Suppressor macrophage (primary cell): ENCODE measurements at places on chromosomes 3 and 15.
A peak's percentile ranks its signal among the peaks of the same experiment; 100 is the strongest.

GRCh38 chr3:50370594-50370993, 11.3 kb upstream of the TMEM115 start:
- DNase-seq = no peak

DNA sequence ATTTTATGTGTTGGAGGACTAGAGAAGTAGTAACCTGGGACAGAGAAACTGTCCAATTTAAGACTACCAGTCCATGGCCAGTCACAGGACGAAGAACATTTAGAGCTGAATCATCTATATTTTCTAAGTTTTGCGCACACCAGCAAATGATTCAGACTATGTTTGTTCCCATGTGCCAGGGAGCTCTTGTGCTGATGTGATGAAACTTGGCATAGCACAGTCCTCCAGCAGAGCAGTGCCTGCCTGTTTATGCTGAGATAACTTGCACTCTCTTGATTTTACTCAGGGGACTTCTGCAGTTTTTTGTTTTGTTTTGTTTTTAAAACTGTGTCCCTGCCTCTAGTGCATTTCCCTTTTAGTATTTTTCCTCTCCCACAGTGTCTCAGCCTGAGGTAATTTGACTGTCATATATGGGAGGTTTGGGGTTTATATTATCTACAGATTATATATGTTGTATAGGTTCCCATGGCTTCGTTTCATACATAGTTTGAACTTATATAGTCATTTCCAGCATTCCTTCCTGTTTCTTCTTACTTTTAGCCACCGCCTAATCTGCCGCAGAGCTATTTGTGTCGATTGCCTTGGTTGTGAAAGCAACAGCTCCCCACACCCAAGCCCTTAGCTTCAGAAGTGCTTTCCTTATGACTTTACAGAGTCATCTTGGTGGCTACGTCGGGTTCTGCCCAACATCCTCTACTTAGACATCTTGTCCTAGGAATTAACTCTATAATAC, 45.5 kb downstream of the PPM1L start:
- peak; percentile 90 for DNase-seq

- DNase-seq = no peak
Measured at GRCh38 chr15:54803987-54804386, 392.8 kb downstream of the RSL24D1 start.

DNA sequence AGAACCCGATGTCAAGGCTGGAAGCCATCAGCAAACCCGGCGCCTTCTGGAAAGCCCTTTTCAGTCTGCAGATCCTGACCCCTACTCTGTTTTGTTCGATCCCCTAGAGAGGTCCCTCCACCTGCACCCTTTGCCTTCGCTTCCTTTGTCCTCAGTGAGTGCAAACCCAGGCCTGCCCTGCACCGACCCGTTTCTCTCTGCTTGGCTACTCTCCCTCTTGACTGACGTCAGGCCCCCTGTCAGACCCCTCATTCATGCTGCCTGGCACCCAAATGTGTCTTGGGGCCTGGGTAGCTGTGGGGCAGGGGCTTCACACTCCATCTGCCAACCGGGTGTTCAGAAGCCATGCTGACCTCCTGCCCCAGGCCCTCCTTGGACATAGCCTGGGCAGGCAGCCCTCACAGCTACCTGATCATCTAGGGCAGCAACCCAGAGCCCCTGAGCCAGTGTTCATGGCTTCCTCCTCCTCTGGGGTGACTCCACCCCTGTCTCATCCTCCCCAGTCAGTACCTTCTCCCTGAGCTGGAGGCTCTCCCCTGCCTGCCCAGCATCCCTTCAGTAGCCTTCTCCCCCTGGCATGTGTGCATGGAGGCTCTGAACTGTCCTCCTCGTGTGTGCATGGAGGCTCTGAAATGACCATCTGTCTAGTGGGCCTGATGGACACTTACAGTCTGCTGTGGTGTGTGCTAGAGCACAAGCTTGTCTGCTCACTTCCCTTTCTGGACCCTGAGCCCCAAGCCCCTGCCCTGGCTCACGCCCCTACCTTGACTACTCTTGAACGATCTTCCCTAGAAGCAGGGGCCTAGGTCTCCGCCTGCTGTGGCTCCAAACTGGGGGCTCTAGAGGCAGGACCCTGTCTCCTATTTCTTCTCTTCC, 69.4 kb downstream of the EXOG start:
- DNase-seq = no peak

- no peak for DNase-seq
Measured at GRCh38 chr3:112115806-112116383, 17.2 kb downstream of the GCSAM start.

GRCh38 chr15:96011136-96011535, 319.4 kb upstream of the NR2F2 start:
- DNase-seq = no peak

DNA sequence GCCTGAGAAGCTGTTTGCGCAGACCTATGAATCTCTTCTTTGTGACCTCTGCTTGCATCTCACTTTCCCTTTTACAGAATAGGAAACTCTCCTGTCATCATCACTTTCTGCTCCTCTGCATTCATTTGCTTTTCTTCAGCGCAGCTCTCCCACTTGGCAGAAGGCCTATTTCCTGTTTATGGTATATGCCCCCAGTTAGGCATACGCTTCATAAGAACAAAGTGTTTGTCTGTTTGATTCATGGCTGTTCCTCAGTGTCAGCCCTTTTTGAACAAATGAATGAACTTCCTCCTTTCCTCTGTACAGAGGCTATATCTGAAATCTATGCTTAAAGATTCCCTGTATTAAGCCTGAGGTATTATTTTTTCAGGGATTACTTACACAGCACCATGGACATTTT, 1216.9 kb upstream of the GBE1 start:
- DNase-seq = no peak

GRCh38 chr3:161148832-161149475, 43.8 kb upstream of the B3GALNT1 start:
- DNase-seq = no peak

DNA sequence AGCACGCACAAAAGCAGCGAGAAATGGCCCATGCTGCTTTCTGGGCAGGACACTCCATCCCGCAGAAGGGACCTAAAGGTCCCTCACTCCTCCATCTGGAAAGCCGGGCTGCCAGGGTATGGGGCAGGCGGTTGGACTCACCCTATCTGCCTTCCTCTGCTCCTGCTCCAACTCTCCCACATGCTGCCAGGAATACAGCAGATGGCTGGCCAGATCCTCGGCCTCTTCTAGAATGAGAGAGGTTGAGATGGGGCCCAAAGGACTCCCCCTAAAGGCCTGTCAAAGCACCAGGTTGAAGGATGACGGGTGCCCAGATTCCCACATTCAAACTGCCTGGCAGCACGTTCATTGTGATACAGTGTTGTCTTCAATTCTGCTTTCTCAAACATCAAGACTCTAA, 85.1 kb upstream of the C2CD4B start:
- DNase-seq = no peak

DNA sequence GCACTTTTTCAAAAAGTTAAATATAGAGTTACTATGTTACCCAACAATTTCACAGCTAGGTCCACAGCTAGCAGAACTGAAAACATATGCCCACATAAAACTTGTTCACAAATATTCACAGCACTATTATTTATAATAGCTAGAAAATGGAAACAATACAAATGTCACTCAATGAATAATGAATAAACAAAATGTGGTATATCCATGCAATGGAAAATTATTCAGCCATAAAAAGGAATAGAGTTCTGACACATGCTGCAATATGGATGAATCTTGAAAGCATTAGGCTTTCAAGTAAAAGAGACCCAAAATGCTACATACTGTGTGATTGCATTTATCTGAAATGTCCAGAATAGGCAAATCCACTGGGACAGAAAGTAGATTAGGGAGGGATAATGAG, 111.9 kb downstream of the MECOM start:
- DNase-seq = no peak

- DNase-seq = no peak
Measured at GRCh38 chr3:193754719-193755118, 161.7 kb downstream of the OPA1 start.

DNA sequence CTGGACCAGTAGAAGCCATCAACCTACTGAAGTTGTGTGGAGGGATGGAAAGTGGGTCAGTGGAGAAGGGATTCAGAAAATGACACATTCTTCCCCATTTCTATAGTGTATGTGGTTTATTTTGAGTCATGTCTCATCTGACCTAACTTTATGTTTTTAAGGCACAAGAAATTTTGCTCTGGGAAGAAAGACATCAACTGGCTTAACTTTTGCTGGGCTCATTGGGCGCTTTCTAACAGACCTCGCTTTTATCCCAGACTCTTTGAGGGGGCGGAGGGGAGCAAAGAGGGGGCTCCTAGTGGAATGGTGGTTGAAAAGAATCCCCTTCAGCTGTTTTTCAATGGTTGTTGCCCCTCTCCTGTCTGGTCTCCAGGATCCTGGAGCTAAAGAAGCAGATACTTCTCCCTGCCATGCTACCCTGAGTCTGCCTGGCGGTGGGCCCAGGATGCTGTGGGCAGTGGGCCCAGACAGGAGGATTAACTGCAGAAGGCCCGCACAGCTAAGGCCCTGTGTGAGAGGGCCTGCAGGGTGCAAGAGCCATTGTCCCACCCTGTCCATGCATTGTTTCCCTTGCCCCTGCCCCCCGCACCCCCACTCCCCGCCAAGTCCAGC, 14.5 kb downstream of the CSRNP1 start:
- peak; percentile 41 for DNase-seq

- no peak for DNase-seq
Measured at GRCh38 chr15:47326410-47327333, 390.6 kb upstream of the SEMA6D start.

DNA sequence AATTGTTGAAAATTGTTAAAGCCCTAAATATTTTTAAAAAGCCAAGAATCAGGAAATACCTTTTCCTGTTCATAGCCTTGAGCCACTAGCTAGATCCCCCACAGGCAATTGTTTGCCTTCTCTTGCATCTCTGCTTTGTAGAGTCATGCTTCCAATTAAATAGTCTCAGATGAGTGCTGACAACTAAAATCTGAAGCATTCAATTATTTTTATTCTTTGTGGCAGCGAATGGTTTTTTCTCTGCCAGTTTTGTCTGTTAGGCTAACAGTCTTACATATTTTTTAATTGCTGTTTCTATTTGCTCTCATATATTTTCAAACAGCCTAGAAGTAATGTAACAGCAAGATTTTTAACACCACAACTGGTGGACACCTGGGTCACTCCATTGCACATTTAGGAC, 277.1 kb upstream of the GBE1 start:
- DNase-seq = no peak

DNA sequence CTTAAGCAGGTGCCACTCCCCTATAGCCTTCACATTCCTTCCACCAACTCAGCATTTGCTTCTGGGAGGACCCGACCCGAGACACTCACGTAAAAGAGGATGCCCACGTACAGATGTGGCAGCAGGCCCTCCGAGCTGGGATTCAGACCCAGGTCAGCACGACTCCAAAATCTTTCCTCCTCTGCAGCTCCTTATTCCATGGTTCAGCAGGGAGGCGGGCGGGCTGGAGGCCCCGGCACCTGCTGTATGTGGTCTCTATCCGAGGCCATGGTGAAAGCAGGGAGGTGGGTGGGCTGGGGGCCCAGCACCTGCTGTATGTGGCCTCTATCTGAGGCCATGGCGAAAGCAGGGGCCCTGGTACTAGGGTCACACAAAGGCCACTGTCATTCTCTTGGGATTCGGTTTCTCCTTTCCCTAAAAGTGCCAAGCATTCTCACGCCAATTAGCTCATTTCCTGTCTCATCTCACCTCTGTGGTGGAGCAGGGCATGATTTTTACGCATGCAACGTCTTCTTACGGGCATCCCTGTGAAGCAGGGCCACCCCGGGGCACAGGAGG, 5.9 kb upstream of the MUC4 start:
- no peak for DNase-seq

GRCh38 chr3:100175637-100176280, 61.5 kb upstream of the FILIP1L start:
- DNase-seq = no peak

GRCh38 chr15:27665002-27665401, 434.1 kb downstream of the OCA2 start:
- no peak for DNase-seq

GRCh38 chr15:68818769-68819494, 1.8 kb downstream of the ANP32A start:
- peak; percentile 91 for DNase-seq

GRCh38 chr15:70907784-70908471, 15.3 kb downstream of the LRRC49 start:
- DNase-seq = no peak

- peak; percentile 60 for DNase-seq
Measured at GRCh38 chr15:70362886-70363285, 265.2 kb upstream of the TLE3 start.

GRCh38 chr3:77147836-77148578, 108.1 kb downstream of the ROBO2 start:
- no peak for DNase-seq

GRCh38 chr3:71130471-71131374, 452.8 kb downstream of the FOXP1 start:
- peak; percentile 81 for DNase-seq

- peak; percentile 87 for DNase-seq
Measured at GRCh38 chr3:16600780-16601536, 4.3 kb downstream of the DAZL start.

DNA sequence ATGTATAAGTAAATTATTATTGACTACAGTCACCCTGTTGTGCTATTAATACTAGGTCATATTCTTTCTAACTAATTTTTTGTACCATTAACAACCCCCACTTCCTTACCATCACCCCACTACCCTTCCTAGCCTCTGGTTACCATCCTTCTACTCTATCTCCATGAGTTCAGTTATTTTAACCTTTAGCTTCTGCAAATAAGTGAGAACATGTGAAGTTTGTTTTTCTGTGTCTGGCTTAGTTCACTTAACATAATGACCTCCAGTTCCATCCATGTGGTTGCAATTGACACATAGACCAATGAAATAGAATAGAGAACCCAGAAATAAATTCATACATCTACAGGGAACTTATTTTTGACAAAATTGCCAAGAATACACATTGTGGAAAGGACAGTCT, 55.4 kb upstream of the CHRNB4 start:
- DNase-seq = no peak

- DNase-seq = no peak
Measured at GRCh38 chr3:150444371-150444770, 36.3 kb downstream of the TSC22D2 start.

DNA sequence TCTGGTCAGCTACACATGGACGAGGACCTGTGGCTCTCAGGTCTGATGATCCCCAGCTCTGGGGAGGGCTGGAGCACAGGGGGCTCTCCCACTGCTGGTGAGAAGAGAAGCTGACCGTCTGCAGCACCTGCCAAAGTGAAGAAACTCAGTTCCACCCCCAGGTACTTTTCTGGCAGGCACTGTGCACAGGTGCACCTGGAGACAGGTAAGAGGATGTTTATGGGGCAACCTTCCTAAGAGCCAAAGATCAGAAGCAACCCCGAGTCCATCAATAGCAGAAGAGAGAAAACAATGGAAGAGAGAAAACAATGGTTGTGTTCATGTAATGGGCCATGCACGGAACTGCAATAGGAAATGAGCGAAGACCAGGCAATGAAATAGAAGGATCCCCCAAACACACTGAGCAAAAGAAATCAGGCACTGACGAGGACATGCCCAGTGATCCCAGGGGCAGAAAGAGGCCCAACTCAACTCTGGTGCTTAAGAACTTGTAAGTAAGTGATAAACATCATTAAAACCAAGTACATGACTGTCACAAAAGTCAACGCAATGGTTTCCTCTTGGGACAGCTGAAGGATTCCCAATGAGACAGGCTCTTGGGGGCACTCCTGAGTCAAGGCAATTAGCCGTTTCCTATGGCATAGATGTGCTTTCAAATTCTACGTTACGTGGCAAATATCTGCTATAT, 95.0 kb upstream of the ALDH1A3 start:
- no peak for DNase-seq

GRCh38 chr3:113590983-113591382, 58.6 kb downstream of the SIDT1 start:
- no peak for DNase-seq
